T-helper 22 cell (primary cell): ENCODE measurements at places on chromosomes 3 and 15.

GRCh38 chr15:90530250-90531051 lies 728 bp downstream of the CRTC3 start:
- DNase-seq, result peak; percentile 2

DNA sequence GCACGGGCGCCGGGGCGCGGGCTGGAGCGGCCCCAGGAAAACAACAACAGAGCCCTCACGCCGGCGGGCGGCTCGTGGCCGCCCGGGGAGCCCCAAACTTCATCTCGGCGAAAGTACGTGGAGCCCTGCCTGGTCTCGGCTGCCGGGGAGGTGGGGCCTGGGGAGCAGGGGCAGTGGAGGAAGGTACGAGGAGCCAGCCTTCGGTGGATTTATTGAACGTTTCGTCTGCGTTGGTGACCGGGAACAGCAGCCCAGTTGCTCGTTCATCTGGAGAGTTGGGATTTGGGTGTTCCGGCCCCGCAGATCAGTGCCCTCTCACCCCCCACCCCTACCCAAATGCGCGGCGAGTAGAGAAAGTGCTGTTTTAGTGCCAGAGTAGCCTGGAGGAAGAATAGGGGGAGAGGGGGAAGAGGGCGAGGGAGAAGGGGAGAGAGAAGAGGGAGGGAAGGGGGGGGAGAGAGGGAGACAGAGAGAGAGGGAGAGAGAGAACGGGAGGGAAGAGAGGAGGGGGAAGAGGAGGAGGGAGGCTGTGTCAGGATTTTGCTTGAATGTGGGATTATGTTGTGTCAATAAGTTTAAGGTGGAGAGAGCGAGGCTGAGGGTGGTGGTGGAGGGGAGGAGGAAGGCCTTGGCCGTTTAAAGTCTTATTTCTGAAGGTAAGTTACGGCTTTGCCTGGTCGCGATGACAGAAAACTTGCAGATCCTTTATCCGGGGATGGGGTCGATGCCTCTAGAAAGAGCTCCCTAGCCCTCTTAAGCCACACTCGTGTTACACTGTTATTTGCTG lies 970 bp downstream of the BBX start:
- DNase-seq, result peak; percentile 35

GRCh38 chr3:49869525-49870126 lies at the start of gene CAMKV:
CAMKV (minus strand) TSS chr3:49869906; CDS start chr3:49862388, 7,518 bp downstream.
- no peak for DNase-seq

DNA sequence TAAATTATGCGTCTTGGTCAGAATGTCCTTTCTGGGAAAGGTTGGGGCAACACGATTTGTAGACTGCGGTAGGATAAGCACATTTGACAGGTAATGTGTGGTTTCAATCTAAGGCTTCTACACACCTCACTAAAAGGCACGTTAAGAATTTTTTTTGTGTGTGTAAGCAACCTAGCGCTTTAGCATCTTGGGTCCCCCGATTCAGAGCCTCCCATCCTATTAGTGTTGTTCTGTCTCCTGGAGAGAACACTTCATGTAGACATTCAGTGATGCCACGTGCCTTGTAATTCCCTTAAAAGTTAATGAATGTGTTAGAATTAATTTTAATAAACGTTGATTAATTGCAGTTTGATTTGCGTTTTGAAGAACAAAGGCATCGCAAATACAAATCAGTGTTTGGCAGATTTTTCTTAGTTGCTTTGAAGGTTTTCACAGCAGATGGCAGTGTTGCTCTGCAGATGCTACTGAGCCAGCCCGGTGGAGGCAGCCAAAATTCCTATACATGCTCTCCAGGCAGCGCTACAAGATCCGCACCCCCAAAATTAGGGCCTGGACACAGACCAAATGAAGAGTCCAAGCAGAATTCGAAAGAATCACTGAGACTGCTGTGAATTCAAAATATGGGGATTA lies 63.5 kb downstream of the OTOL1 start:
- no peak for DNase-seq

DNA sequence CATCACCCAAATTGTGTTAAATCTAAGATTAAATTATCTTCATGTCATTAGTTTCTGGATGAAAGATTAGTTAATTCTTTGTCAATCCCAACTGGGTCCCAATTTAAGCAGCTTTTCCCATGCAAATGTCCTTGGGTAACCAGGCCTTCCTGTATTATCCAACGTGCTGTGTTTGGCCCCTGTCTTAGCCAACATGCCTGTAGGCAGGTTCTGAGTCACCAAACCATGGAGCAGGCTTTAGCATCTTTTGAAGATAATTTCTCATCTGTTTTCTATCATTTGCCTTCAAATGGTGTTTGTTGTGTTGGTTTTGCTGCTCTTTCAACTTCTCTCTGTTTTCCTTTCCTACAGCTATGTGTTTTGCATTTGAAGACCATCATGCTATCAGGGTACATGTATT lies 216.2 kb downstream of the ITPR1 start:
- DNase-seq, result no peak

GRCh38 chr3:123651449-123652341 lies 66.8 kb upstream of the HACD2 start:
- DNase-seq, result no peak

DNA sequence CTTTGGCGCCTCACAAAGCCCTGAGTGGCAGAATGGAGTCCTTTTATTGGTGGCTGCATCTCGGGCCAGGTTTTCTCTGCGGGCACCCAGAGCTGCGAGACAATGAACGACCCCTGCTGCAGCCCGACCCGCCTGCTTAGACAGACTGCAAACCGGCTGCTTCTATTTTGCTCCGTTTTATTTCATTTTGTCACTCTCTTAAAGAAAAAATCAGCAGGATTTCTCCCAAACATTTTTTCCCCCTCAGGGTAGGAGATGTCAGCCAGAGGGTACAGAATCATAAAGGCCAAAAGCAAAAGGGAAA lies 64.8 kb downstream of the OXNAD1 start:
- no peak for DNase-seq

DNA sequence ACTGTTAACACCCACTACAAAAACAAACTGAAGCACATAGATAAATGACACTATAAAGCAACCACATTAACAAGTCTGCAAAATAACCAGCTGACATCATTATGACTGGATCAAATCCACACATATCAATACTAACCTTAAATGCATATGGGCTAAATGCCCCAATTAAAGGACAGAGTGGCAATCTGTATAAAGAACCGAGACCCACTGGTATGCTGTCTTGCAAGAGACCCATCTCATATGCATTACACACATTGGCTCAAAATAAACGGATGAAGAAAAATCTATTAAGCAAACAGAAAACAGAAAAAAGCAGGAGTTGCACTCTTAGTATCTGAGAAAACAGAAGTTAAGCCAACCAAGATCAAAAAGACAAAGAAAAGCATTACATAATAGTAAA lies 1375.4 kb downstream of the ZPLD1 start:
- DNase-seq, result no peak

DNA sequence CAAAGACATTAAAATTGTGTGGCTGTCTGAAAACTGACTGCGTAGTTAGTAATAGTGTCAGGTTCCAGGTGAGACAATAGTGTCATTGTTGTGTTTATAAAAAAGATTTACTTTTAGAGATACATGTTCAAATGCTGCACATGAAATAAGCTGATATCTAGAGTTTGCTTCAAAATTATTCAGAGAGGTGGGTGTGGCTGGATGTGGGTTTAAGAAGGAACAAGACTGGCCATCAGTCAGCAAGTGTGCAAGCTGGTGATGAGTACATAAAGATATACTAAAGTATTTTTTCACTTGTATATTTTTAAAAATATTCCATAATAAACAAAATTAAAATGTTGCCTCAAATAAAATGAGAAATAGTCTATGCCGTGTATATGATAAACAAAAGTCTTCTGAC lies 190.6 kb downstream of the ARRDC4 start:
- DNase-seq, result no peak

DNA sequence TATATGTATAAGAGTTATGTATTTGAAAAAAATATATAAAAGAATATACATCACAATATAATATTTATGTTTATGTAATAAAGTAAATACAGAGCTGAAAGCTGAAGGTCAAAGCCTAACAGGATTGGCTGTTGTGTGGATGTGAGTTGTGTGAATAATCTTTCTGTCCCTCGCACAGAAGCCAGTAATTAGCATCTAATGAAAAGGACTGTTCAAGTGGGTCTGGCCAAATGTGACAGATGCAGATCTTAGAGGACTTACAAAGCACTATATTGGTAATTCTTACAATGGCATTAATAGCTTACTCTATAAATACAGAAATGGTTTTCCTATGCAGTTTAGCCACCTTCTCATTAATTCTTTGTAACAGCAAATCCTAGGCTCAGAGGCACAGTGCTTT lies 2.4 kb downstream of the MKRN3 start:
- DNase-seq, result no peak

- no peak for DNase-seq
Observed at GRCh38 chr15:88623061-88623460, 1.9 kb downstream of the AEN start.

DNA sequence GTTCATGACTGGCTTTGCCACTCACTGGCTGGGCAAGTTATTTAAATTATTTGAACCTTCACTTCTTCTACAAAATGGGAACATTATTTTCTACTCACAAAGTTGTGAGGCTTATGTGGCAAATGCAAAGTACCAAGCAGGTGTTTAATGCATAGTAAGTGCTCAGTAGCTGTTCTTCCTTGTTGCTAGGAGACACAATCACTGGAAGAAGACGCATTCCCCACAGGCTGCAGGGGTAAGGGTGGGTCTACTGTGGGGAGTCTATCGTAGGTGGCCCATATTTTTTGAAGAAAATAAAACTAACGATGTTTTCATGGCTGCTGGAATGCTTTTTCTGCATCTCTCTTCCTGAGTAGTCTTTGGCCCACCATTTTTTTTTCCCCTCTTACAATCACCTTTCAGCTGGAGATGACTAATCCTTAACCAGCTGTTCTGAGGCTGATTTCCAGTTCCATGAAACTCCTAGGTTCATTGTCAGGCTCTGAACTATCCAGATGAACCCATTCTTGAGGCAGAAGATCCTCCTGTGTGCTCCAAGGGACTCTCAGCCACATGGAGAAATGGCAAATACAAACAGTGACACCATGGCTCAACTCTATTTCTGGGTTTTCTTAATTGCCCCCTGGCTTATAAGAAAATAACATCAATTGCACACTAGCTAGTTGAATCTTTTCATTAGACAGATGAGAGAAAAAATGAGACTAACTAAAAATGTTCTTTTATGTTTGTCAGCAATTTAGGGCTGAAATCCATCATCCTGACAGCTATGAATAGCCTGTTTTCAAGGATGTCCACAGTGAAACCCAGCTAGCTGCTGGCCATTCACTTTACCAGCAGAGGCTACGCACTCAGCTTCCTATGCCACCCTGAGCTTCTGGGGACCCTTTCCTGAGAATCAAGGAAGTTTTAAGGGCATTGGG lies 108.3 kb upstream of the ETV5 start:
- no peak for DNase-seq

- DNase-seq, result no peak
Observed at GRCh38 chr3:126309861-126310655, 47.1 kb downstream of the KLF15 start.

- DNase-seq, result no peak
Observed at GRCh38 chr3:154971341-154971740, 108.8 kb upstream of the MME start.

GRCh38 chr3:148262980-148263379 lies 434.7 kb upstream of the AGTR1 start:
- DNase-seq, result no peak

DNA sequence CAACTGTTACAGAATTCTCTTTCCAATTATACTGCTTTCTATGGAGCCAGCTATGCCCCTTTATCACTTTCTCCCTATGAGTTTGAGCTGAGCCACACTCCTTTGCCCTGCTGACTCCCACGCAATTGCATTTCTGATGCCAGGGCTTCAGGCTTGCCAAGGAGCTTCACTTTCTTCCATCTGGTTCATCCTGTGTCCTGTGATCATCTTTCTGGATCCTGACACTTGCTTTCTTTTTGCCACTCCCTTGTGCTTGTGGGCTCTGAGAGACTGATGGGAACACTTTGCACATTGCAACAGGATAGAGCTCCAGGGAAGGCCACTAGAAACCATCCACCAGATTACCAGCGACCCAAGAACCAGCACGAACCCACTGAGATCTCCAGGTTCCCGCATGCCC lies 77.0 kb upstream of the SEC13 start:
- DNase-seq, result no peak

DNA sequence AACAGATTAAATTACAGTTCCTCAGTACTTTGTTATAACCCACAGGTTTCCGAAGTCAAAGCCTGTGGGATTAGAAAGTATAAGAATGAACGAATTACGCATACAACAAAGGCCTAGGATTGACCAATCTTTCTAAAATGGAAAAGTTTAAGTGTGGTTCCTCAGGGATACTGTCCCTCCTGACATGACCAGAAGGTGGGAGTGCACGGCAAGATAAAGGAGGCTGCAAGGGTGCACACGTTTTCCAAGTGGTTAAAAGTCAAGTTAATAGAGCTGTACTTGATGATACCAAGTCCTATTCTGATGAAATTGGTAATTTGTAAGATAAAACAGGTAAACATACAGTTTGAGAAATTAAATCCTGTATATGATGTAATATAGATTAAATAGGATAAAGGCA lies 96.2 kb downstream of the ALDH1A2 start:
- DNase-seq, result no peak

DNA sequence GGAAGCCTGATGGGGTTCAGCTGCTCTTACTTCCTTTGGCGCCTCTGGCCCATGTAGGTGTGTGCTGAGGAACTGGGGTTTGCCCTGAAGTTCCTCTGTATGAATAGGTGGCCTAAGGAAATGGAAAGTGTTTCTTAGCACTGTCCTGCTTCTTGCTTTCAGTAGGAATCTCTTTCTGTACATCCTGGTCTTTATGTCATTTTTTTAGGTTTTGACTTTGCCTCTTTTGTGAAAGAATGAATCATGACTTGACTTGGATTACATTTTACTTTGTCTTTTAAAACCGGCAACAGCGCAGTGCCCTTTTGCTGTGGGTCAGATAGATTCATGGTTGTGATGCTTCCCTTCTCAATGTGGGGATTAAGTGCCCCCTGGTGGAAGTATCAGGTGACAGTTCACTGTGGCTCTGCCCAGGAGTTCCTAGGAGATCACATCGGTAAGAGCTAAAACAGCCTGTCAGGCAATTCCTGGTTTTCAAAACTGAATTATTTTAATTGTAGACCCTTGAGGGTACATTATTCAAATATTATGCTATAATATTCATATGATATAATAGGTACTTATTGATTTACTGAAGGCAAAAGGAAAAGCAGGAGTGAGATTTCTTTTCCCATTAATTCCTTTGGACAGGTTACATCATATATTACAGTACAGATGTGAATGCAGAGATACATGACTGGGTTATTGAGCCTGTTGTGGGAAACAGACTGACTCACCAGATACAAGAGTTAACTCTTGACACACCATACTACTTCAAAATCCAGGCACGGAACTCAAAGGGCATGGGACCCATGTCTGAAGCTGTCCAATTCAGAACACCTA lies 95.4 kb downstream of the HCN4 start:
- DNase-seq, result no peak

DNA sequence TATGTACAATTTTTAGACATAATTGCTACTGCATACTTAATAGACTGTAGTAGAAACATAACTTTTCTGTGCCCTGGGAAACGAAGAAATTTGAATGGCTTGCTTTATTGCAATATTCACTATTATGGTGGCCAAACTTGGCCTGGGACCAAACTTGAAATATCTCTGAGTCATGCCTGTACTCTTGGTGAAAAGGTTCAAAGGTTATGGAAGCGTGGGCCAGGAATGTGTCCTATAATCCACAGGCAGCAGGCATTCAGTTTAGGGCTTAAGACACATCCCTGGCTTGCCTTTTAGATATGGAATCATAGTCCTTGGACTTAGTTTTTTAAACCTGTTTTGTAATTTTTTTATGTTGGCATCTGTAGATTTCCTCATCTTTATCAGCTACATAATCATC lies 124.3 kb downstream of the LRIG1 start:
- DNase-seq, result no peak

- no peak for DNase-seq
Observed at GRCh38 chr3:161422171-161422700, 50.9 kb upstream of the SPTSSB start.
